Stimulated activated CD8-positive, alpha-beta memory T cell treated with anti-CD3 and anti-CD28 coated beads, Interleukin-4, amount 100 ng/mL, for 48 hours (primary cell): ENCODE measurements at places on chromosomes 16 and 17.

DNA sequence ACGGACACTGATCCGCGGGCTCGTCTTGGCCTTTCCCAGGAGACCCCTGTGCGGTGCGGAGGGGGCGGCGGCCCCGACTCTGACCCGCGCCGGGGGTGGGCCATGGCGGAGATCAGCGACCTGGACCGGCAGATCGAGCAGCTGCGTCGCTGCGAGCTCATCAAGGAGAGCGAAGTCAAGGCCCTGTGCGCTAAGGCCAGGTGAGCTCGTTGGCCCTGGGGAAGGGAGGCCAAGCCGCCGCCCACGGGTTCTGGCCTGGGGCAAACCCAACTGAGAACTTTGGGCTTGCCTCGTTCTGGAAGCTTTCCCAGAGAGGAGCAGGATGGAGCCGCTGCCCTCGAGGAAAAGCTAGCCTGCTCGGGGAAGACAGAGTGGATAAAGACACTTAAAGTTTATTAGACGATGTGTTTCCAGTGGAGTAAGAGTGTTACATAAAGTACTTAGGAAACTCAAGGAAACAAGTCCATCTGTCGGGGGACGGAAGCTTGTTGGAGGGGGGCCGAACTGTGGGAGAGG is 540 bp downstream of the PPP4C start:
- no peak for DNase-seq

GRCh38 chr17:49349541-49349940 is 12.5 kb downstream of the ZNF652 start:
- no peak for DNase-seq

GRCh38 chr16:482468-483185 is 44.9 kb upstream of the CAPN15 start:
- no peak for DNase-seq

- DNase-seq, result no peak
Observed at GRCh38 chr17:17970699-17971430, 1.3 kb downstream of the TOM1L2 start.

- no peak for DNase-seq
Observed at GRCh38 chr16:15897121-15897780, 8.8 kb upstream of the CEP20 start.

- no peak for DNase-seq
Observed at GRCh38 chr16:50688083-50688482, 5.3 kb upstream of the NOD2 start.

DNA sequence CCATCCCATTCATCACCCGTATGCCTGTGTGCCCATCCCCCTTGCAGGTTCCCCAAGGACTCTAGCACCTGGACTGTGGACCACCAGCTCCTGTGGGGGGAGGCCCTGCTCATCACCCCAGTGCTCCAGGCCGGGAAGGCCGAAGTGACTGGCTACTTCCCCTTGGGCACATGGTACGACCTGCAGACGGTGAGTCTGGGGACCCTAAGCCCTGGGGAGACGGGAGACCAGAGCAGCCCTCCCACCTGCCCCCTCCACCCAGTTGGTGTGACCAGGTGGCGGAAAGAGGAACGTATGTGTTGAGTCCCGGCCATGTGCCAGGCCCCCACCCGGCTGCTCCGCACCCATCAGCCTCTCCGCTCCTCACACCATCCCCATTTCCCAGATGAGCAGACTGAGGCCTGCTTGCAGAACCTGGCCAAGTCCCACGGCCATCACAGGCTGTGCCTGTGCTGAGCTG is 15.6 kb downstream of the GAA start:
- no peak for DNase-seq

DNA sequence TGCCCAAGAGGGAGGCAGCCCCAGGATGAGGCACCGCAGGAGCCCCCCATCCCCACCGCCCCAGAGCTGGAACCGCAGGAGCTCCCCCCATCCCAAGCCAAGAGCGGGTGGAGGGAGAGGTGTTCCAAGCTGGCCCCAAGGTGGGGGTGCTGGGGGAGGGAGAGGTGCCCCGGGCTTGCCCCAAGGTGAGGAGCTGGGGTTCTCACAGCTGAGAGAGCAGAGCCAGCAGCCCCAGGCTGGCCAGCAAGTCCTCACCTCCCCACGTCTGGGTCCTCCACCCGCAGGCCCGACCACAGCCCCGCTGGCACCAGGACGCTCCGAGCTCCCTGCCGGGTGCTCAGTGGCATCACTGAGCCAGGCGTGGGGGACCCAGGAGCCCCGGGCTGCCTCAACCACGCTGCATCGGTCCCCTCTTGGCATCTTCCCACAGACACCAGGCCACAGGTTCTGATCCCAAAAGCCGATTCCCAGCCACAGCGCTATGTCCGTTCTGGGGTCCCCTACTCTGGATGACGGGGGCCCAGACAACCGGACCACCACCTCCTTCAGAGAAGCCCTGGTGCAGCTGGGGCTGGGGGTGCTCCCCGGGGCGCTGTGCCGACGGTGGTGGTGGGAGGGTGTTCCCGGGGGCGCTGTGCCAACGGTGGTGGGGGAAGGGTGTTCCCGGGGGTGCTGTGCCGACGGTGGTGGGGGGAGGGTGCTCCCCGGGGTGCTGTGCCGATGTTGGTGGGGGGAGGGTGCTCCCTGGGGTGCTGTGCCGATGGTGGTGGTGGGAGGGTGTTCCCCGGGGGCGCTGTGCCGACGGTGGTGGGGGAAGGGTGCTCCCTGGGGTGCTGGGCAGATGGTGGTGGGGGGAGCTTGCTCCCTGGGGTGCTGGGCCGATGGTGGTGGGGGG is 15.4 kb upstream of the WDR45B start:
- no peak for DNase-seq

- DNase-seq, result no peak
Observed at GRCh38 chr17:69350911-69351310, 24.0 kb upstream of the ABCA5 start.

GRCh38 chr17:58710948-58711552 is 18.6 kb downstream of the RAD51C start:
- DNase-seq, result peak; percentile 56

GRCh38 chr16:79713609-79714309 is 113.2 kb upstream of the MAF start:
- DNase-seq, result peak; percentile 23

GRCh38 chr16:16127469-16128116 is 95.7 kb downstream of the ABCC6 start:
- peak; percentile 78 for DNase-seq

GRCh38 chr17:27544350-27545131 is 86.4 kb upstream of the LGALS9 start:
- DNase-seq, result peak; percentile 85

- DNase-seq, result no peak
Observed at GRCh38 chr16:61313931-61314330, 722.3 kb downstream of the CDH8 start.

DNA sequence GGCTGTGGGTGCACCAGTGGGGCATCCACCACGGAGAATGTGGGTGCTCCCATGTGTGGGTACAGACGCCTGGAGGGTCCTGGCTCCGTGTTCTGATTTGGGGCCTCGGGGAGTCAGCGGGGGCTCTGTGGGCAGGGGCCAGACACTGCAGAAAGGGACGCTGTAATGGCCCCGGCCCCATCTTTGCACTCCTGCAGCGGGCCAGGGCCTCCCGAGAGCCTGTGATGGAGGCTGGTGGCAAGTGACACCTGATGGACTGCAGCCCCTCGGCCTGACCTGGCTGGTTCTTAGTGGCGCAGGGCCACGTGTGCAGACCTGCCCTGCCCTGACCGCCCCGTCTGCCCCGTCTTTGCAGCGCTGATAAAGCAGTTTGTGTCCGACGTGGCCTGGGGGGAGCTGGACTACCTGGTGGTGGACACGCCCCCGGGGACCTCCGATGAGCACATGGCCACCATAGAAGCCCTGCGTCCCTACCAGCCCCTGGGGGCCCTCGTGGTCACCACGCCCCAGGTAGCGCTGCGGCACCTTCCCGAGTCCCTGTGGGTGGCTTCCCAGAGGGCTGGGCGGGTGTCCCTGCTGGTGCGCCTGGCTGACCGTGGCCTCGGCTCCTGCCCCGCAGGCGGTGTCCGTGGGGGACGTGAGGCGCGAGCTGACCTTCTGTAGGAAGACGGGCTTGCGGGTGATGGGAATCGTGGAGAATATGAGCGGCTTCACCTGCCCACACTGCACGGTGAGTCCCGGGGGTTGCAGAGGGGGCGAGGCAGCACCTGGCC is 4.7 kb downstream of the NUBP2 start:
- no peak for DNase-seq

DNA sequence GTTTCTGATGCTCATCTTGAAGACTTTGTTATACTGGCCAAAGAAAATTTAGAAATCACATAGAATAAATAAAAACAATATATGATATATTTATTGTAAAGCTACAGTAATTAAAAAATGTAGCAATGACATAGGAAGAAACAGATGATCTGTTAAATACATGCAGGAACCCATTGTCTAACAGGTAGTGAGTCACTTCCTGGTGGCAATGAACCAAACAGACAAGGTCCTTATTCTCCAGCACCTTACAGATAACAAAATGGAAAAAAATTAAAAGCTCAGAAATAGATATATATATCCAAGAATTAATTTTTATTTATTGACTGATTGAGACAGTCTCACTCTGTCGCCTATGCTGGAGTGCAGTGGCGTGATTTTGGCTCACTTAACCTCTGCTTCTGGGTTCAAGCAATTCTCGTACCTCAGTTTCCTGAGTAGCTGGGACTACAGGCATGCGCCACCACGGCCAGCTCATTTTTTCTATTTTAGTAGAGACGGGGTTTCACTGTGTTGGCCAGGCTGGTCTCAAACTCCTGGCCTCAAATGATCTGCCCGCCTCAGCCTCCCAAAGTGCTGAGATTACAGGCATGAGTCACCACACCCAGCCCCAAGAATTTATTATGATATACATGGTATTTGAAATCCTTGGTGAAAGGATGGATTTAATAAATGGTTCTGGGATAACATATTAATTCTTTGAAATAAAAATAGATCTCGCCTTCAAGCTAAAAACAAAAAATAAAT is 7.5 kb downstream of the NETO2 start:
- no peak for DNase-seq

- DNase-seq, result no peak
Observed at GRCh38 chr17:33291248-33292200, 1.6 kb downstream of the ASIC2 start.

- DNase-seq, result no peak
Observed at GRCh38 chr17:3907483-3908216, 8.6 kb downstream of the P2RX1 start.

GRCh38 chr16:30187971-30188561 is 4.7 kb downstream of the CORO1A start:
- DNase-seq, result peak; percentile 34

GRCh38 chr16:78742501-78743283 is 643.2 kb downstream of the WWOX start:
- peak; percentile 82 for DNase-seq

GRCh38 chr17:2755891-2756724 is 6.7 kb upstream of the CCDC92B start:
- no peak for DNase-seq

- no peak for DNase-seq
Observed at GRCh38 chr16:59181821-59182420, 447.8 kb upstream of the GOT2 start.

GRCh38 chr16:85369741-85370528 is 243.2 kb upstream of the GSE1 start:
- peak; percentile 85 for DNase-seq

GRCh38 chr17:1192911-1193699 is 13.3 kb upstream of the ABR start:
- DNase-seq, result no peak

DNA sequence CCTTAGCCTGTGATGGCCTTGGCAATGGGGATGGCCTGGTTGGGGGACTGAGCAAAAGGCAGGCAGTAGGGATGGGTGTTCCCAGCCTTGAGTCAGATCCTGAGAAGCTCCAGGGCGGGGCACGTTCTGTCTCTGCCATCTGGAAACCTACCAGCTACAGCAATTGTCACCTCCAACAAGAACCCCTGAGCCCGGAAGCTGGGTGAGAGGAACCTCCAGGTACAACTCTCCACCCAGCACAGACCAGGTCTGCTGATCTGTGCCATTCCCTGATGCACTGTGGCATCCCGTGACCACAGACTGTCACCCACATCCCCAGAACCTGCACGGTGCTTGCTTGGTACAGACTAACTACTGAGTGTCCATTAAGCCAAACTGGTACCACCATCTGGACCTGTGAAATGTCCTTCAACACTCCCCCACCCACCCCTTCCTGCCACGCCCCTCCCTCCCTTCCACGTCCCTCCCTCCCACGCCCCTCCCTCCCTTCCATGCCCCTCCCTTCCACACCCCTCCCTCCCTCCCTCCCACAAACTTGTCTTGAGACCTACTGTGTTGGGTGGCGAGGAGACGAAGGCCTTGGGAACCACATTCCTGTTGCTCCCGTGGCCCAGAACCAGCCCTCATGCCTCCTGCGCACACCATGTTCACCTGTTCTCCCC is 16.6 kb downstream of the MYO15B start:
- DNase-seq, result no peak

- no peak for DNase-seq
Observed at GRCh38 chr16:86410081-86410480, 100.2 kb upstream of the FOXF1 start.

- DNase-seq, result no peak
Observed at GRCh38 chr16:280552-280951, at the start of gene ARHGDIG. Gene ARHGDIG, plus strand, starts transcription at chr16:280591. Its CDS starts 90 bp downstream, at chr16:280681.

DNA sequence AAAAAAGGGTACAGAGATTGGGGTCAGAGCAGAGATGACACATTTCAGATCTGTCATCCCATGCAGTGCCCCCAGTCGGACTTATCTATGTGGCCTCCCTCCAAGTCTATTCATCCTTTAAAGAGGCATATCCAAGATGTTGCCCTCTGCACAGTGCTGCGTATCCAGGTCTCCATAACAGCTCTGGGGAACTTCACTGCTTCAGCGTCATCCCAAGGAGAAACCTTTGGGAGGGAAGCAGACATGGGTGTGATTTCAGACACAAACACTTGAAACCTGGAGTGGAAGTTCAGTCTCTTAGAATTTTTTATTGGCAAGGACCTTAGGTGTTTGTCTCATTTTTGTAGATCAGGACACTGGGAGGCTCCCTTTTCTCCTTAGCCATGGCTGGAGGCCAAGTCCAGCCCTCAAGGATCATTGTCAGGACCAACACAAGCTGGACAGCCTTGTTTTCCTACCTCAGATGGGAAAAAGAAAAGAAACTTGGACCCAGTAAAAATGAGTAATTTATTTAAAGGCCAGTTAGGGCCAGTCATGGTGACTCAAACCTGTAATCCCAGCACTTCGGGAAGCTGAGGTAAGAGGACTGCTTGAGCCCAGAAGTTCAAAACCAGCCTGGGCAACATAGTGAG is 23.9 kb upstream of the NLK start:
- no peak for DNase-seq

GRCh38 chr16:77385481-77385880 is 49.4 kb downstream of the ADAMTS18 start:
- no peak for DNase-seq

DNA sequence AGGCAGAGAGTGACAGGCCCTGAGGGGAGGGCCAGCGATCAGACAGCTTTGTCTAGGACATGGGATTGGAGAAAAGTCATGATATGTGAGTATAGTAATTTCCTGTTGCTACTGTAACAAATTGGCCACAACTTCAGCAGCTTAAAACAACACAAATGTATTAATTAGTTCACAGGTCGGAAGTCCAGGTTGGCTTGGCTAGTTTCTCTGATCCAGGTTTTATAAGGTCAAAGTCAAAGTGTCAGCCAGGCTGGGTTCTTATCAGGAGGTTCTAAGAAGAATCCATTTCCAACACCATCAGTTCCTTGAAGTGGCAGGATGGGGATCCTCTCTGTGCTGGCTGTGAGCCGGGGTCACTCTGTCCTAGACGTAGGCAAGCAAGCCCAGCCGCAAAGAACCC is 76.2 kb upstream of the SEC14L1 start:
- DNase-seq, result no peak
